ENCODE measurements at places on chromosomes 13 and 19.

DNA sequence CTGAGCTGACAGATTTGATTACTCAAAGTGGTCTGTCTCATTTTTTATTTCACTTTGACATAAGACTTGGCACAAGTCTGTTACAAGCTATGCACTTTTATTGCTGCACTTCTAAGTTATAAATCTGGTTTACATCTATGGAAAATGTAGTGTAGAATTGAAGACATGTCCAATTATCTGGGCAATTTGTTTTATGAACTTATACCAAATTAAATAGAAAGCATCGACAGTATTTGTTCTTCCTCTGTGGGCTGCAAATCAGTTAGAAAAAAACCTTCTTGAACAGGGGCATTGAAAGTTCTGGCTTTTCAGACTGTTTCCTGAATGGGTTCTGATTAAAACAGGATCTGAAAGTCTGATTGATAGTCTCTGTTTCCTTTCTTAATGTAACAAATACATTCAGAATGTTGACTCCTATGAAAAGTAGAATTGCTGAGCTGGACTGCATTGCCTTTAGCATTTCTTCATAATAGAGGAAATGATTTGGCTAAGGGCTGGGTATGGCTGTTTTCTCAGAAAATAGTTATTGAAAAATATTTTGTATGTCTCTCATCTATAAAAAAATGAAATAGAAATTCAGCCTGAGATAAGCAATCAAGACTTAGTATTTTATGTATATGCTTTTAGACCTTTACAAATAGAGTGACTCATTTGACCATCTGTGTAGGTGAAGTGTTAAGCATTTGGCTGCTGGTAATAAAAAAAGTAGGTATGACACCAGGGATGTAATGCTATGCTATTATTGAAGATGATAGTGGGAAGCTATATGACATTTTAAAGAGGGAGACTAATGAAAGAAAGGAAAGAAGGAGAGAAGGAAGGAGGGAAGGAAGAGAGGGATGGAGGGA, 210.9 kb upstream of the SPRY2 start:
- DNase-seq: no peak

- no peak for DNase-seq
These were observed 1058.2 kb downstream of the PCDH9 start for GRCh38 chr13:66171920-66172319.

GRCh38 chr19:44512326-44513298, 12.3 kb upstream of the ZNF180 start:
- DNase-seq: peak; percentile 43

DNA sequence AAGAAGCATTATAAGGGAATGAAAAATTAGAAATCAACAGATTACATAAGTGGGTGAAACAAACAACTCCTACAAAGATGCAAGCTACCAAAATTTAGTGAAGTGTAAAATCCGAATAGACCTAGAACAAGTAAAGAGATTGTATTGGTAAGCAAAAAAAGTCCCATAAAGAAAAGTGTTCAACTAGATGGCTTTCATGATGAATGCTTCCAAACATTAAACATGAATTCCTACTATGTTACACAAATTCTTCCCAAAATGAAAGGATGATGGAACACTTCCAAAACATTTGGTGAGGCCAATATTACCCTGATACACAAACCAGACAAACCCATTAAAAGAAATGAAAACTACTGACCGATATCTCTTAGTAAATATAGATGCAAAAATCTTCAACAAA, 139.0 kb downstream of the GPC5 start:
- no peak for DNase-seq

- DNase-seq: no peak
These were observed 21.8 kb downstream of the ALOX5AP start for GRCh38 chr13:30757026-30757742.

GRCh38 chr13:75803164-75803611, 167.1 kb downstream of the LMO7 start:
- DNase-seq: no peak

DNA sequence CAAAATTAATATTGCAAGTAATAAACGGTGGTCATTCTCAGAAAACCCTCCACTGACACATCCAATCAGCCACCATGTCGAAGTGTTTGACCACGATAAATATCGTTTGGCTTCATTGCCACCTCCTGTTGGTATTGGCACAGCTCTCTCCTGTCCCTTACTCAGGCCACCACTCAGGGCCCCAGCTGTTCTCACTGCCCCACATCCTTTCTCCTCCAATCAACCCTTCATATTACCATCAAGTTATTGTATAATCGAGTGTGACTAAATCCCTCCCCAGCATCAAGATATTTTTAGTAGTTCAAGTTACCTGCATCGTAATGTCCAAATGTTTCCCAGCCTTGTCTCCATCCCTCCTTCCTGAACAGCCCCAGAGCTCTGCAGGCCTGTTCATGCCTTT, 50.4 kb downstream of the SACS start:
- no peak for DNase-seq

- DNase-seq: no peak
These were observed 360.8 kb upstream of the KLHL1 start for GRCh38 chr13:70469077-70469476.

DNA sequence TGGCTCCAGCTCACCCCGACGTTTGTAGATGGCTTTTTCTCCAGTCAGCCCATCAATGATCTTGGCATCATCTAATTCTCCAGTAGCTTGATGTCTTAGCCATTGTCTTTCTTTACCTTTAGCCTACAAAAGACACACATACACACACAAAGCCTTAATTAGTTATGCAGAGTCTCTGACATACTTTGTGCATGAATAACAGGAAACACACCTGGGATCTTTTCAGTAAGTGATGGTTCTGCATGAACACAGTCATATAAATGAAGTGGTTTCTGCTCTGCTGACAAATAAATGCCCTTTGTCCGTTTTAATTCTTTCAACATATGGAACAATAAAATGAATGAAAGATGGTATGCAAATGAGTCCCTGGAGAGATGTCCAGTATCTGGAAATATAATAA, 133.3 kb downstream of the RGCC start:
- no peak for DNase-seq

DNA sequence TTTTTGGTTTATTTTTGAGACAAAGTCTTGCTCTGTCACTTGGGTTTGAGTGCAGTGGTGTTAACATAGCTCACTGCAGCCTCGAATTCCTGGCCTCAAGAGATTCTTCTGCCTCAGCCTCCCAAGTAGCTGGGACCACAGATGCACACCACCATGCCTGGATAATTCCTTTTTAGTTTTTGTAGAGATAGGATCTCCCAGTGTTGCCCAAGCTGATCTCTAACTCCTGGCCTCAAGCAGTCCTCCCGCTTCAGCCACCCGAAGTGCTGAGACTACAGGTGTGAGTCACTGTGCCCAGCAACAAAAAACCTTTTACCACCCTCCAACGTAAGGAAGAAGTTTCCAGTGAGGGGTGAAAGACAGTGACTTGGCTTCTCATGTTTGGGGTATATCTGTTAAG, 81.1 kb upstream of the TSHZ3 start:
- no peak for DNase-seq

DNA sequence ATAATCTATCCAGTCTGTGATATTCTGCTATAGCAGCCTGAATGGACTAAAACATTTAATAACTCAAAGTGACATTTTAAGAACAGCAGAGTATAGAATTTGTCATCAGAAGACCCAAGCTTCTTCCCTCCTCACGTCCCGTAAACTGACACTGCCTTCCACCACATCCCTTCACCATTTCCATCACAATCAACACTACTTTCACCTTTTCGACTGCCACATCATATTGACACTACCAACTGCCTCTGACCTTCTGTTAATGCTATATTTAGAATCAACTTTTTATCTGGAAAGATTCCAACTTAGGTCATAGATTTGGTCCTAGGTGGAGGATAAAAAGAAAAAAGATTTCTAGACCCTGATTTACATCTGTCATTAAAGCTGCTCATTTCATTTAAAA, 39.6 kb downstream of the STOML3 start:
- DNase-seq: no peak

GRCh38 chr13:46961719-46962118, 64.9 kb upstream of the HTR2A start:
- DNase-seq: peak; percentile 91

DNA sequence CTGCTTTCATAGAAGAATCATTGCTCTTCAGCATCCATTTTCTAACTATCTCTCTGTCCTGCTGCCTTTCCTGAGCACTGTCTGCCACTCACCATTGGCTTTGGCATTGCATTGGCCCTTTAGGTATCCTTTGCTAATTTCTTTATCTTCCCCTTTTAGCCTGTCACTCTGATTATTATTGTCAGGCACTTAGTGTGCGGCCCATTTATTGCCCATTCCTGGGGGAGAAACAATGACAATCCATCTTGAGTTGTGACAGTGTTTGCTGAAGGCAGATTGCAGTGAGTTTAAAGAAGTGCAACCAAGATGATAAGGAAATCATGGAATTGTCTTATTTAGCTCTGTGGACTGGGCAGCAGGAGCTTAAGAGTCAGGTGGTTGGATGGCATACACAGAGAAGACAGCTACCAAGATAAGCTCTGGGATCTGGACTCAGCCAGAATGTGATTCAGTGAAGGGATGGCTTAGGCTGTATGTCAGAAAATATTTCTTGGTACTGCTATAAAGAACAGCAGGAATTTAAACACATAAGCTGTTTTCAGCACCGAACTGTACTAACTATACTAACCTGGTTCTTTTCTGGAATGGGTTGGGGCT, 25.3 kb downstream of the B3GLCT start:
- DNase-seq: no peak

DNA sequence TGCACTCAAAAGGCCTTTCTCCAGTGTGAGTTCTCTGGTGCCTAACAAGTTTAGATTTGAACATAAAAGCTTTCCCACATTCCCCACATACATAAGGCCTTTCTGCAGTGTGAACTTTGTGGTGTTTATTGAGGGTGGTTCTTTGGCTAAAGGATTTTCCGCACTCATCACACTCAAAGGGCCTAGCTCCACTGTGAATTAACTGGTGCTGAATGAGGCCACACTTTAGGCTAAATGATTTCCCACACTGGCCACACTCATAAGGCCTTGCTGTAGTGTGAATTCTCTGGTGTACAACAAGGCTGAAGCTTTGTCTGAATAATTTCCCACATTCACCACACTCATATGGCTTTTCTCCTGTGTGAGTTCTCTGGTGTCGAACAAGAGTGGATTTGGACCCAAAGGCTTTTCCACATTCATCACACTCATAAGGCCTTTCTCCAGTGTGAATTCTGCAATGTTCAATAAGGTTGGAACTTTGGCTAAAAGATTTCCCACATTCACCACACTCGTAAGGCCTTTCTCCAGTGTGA, 6.2 kb downstream of the ZNF416 start:
- DNase-seq: no peak
